ENCODE measurements at places on chromosomes 6 and 20.

- peaks cover 3% of the 10 kb centered on the region for H3K36me3 ChIP-seq
- no peak overlapping the region for H3K27ac ChIP-seq
- no peak overlapping the region for H3K4me3 ChIP-seq
- H3K27me3 ChIP-seq: no peaks in the 10 kb centered on the region
- no peak for DNase-seq
Observed at GRCh38 chr6:129605967-129606366, 104.0 kb downstream of the ARHGAP18 start.

- no peak overlapping the region for H3K27ac ChIP-seq
- H3K4me1 ChIP-seq: peaks cover 16% of the 10 kb centered on the region
- no peak for DNase-seq
- H3K27me3 ChIP-seq: no peaks in the 10 kb centered on the region
- no peaks in the 10 kb centered on the region for H3K36me3 ChIP-seq
Observed at GRCh38 chr6:331622-332521, 39.6 kb downstream of the DUSP22 start.

GRCh38 chr6:31687321-31687720, 6.5 kb upstream of the LY6G5C start:
- H3K27me3 ChIP-seq: no peaks in the 10 kb centered on the region
- peaks cover 10% of the 10 kb centered on the region for H3K4me1 ChIP-seq
- no peak overlapping the region for H3K27ac ChIP-seq
- no peak for DNase-seq

DNA sequence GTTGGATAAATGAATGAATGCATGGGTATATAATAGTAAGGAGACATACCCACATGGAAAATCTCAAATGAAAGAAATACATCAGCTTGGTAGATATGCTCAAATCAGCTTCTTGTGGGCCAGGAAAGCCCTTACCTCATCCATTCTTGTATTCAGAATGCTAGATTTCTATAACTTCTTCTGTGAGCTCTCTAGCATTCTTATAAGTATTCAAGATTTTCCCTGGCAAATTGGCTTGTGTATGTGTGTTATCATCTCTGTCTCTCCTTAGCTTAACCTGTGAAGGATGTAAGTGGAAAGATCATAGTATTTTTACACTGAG, 100.8 kb downstream of the OR2B2 start:
- H3K4me1 ChIP-seq: peaks cover 54% of the 10 kb centered on the region
- H3K27me3 ChIP-seq: no peaks in the 10 kb centered on the region
- H3K27ac ChIP-seq: peak overlapping the region; percentile 99
- peak overlapping the region; percentile 96 for H3K4me3 ChIP-seq

GRCh38 chr6:33914645-33915044, 110.8 kb upstream of the MLN start:
- DNase-seq: peak; percentile 55
- H3K4me1 ChIP-seq: peaks cover 58% of the 10 kb centered on the region
- H3K27me3 ChIP-seq: no peaks in the 10 kb centered on the region
- no peaks in the 10 kb centered on the region for H3K36me3 ChIP-seq
- H3K27ac ChIP-seq: peak overlapping the region; percentile 73
- peak overlapping the region; percentile 86 for H3K4me3 ChIP-seq

DNA sequence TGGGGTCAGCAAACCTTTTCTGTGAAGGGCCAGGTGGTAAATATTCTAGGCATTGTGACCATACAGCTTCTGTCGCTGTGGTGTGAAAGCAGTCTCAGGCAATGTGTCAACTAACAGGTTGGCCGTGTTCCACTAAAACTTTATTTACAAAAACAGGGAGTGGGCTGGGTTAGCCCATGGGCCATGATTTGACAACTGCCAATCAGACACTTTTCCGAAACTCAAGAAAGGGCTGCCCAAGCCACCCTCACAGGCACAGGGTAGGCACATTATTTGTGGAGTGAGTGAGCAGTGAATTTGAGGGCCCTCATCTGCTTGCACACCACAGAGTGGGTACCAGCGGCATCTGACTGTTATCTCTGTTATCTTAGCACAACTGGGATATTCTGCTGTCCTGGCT, 290.3 kb downstream of the TAF4 start:
- no peak overlapping the region for H3K4me3 ChIP-seq
- no peaks in the 10 kb centered on the region for H3K27me3 ChIP-seq
- no peaks in the 10 kb centered on the region for H3K4me1 ChIP-seq
- no peaks in the 10 kb centered on the region for H3K36me3 ChIP-seq

- H3K27me3 ChIP-seq: no peaks in the 10 kb centered on the region
- no peaks in the 10 kb centered on the region for H3K36me3 ChIP-seq
- DNase-seq: no peak
- H3K4me3 ChIP-seq: peak overlapping the region; percentile 67
- no peak overlapping the region for H3K27ac ChIP-seq
- H3K4me1 ChIP-seq: peaks cover 99% of the 10 kb centered on the region
Observed at GRCh38 chr20:41049451-41049850, 20.8 kb downstream of the TOP1 start.

DNA sequence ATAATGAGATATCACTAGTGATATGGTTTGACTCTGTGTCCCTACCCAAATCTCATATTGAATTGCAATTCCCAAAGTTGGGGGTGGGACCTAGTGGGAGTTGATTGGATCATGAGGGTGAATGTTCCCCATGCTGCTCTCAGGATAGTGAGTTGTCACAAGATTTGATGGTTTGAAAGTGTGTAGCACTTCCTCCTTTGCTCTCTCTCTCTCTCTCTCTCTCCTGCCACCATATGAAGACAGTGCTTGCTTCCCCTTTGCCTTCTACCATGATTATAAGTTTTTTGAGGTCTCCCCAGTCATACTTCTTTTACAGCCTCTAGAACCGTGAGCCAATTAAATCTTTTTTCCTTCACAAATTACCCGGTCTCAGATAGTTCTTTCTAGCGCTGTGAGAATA, 1002.0 kb upstream of the ADGRB3 start:
- H3K27me3 ChIP-seq: no peaks in the 10 kb centered on the region
- H3K27ac ChIP-seq: no peak overlapping the region
- H3K36me3 ChIP-seq: no peaks in the 10 kb centered on the region
- no peak for DNase-seq
- no peaks in the 10 kb centered on the region for H3K4me1 ChIP-seq

- peaks cover 43% of the 10 kb centered on the region for H3K4me1 ChIP-seq
- no peaks in the 10 kb centered on the region for H3K36me3 ChIP-seq
- peak overlapping the region; percentile 66 for H3K4me3 ChIP-seq
- peak overlapping the region; percentile 93 for H3K27ac ChIP-seq
- DNase-seq: no peak
Observed at GRCh38 chr6:119314885-119315272, 34.7 kb downstream of the MAN1A1 start.

- H3K4me1 ChIP-seq: no peaks in the 10 kb centered on the region
- no peak for DNase-seq
- no peaks in the 10 kb centered on the region for H3K27me3 ChIP-seq
- no peak overlapping the region for H3K27ac ChIP-seq
Observed at GRCh38 chr6:93059911-93060310, 359.4 kb downstream of the EPHA7 start.

DNA sequence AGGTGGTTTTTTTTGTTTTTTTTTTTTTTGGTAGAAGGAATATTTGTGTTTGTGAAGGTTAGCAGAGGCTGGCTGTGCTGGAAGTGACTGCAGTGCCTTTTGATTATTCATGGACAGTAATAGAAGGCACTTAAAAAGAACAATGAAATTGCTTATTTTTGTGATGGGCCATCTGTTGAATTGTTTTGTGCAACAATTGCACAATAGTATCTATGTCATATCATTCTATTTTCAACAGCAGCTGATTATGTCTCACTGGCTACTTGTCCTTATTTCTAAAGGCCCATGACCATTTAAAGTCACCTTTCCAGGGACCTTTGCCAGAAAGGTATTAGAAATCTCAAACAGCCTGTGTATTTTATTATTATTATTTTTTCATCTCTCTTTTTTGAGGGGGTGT, 70.6 kb downstream of the AFG1L start:
- no peak overlapping the region for H3K27ac ChIP-seq
- DNase-seq: no peak
- H3K36me3 ChIP-seq: peaks cover 2% of the 10 kb centered on the region
- no peaks in the 10 kb centered on the region for H3K4me1 ChIP-seq
- H3K27me3 ChIP-seq: no peaks in the 10 kb centered on the region

DNA sequence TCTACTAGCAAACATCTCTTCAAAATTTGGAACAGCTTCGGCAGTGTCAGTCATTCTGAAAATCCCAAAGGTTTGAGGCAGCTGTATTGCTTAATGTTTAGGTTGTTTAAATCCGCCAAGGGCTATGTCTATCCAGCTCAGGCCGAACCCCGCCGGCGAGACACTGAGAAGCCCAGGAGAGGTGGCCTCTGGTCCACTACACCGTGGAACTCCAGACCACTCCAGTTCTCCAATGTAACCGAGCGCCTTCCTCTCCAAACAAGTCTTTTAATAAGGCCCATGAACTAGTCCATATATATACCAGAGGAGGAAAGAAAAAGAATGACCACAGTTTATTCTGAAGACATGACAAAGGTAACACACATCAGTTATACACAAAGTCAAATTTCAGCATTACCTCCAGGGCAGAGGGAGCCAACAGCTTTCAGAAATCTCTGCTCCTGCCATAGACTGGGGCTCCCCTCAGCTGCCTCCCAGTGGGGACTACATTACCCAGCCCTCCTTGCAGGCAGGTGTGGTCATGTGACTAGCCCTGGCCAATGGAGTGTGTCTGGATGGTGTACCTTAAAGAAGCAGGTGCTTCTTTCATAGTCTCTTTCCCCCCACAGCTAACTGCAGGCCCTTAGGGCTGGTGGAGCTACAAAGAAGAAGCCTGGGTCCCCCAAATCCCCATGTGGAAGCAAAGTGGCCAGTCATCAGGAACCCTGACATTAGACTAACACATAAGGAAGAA, at the start of gene RAMACL:
RAMACL (minus strand) TSS at position 255 of the 733 bp plus-strand sequence; CDS start at position 54, 201 bp downstream.
- H3K4me1 ChIP-seq: peaks cover 7% of the 10 kb centered on the region
- no peaks in the 10 kb centered on the region for H3K27me3 ChIP-seq
- no peak within 1 kb of the TSS for H3K27ac ChIP-seq

DNA sequence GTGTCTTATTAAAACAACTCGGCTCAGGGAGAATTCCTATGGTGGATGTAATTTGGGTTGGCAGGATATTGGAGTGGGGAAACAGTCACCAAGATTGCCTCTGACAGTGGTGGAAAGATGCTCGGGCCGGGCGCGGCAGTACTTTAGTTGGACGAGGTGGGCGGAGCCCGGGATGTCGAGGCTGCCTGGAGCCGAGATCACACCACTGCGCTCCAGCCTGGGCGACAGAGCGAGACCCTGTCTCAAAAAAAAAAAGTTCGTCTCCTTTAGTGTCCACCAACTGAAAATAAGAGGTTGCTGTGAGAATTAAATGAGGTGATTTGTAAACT, 621 bp downstream of the NOL7 start:
- H3K4me1 ChIP-seq: peaks cover 42% of the 10 kb centered on the region
- H3K27ac ChIP-seq: peak overlapping the region; percentile 99
- DNase-seq: no peak

GRCh38 chr20:38663660-38664059, 60.6 kb upstream of the SLC32A1 start:
- no peaks in the 10 kb centered on the region for H3K4me1 ChIP-seq
- H3K36me3 ChIP-seq: no peaks in the 10 kb centered on the region
- no peak overlapping the region for H3K27ac ChIP-seq
- H3K27me3 ChIP-seq: peaks cover 58% of the 10 kb centered on the region

DNA sequence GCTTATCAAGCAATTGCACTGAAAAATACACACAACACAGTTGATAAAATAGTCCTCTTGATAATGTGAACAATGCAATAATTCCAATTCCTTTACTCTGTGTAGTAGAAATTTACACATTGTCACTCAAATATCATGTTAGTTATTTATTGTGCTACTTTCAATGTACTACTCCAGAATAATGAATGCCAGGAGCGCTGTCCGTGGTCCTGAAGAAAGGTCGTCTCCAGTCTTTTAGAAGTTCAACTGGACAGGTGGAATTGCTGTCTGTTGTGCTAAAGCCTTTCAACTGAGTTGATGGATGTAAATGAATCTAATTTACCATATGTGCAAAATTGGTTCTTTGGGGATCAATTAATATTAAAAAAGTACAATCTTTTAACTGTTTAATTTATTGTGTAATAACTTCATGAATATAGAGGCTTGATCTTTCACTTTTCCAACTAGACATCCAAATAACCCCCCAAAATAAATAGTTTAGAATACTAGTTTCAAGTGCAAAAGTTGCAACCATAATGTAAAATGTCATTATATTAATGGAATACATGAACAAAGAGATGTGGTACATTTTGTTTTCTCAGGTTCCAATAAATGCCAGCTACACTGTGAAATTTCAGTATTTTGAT, 3.2 kb downstream of the GRIK2 start:
- H3K36me3 ChIP-seq: no peaks in the 10 kb centered on the region
- no peaks in the 10 kb centered on the region for H3K4me1 ChIP-seq
- no peak overlapping the region for H3K27ac ChIP-seq
- H3K4me3 ChIP-seq: no peak overlapping the region

DNA sequence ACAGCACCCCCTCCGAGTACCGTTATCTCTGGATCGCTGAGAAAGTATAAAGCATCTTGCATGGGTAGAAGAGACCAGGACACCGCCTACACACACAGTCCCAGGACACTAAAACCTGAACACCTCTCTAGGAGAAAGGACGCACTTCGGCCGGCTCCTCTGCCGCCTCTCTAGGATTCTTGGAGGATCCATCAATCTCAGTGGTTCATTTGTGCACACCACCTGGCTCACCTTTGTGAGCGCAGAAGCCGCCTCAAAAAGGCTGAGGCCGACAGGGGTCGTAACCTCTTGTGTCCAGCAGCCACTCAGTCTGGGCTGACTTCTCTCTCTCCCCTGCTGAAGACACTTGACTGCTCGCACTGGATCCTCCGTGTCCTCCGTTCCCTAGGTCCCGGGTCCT, 13.5 kb downstream of the ZSCAN23 start:
- no peak overlapping the region for H3K27ac ChIP-seq
- peaks cover 10% of the 10 kb centered on the region for H3K4me1 ChIP-seq
- peaks cover 7% of the 10 kb centered on the region for H3K36me3 ChIP-seq
- DNase-seq: no peak
- H3K27me3 ChIP-seq: peaks cover 3% of the 10 kb centered on the region
